SJSA1 (cell line): ENCODE measurements at places on chromosomes 7 and 10. TPM values are rescaled to one million over a fixed set of nuclear protein-coding genes. Genes with fewer than 3 reads are reported as not detected.

DNA sequence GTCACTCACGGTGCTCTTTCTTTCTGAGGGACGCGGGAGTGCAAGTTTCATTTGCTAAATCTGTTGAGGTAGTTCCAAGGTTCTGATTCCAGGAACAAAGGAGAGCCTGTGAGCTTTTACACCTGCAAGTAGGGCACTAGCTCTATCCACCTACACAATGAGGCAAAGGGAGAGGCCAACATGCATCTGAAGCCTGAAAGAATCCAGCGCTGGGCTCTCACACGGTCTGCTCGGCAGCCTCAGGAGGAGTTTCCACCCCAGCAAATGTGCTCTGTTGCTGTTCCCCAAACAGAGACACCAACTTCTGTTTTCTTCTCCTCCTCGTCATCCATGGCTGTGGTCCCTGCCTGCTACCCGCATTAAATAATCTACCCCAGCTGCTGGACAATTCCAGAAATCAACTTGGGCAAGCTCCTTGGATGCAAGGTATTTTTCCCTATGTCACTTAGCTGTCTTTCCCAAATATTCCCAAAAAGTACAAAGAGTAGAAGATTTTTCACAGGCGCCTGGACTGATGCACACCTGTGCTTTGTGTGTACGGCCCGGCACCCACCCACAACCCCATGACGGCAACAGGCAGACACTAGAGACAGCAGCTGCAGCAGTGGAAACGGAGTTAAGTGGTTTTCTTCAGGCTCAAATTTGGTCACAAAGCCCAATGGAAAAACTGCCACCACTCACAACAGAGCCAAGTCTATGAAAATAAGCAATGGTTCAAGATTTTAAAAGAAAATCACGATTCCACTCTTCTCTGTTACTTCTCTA, 176.8 kb downstream of the ZMYND11 start:
- H3K27ac ChIP-seq = no peak overlapping the region
- no peak overlapping the region for H3K4me3 ChIP-seq
- H3K36me3 ChIP-seq = peaks cover 45% of the 10 kb centered on the region

DNA sequence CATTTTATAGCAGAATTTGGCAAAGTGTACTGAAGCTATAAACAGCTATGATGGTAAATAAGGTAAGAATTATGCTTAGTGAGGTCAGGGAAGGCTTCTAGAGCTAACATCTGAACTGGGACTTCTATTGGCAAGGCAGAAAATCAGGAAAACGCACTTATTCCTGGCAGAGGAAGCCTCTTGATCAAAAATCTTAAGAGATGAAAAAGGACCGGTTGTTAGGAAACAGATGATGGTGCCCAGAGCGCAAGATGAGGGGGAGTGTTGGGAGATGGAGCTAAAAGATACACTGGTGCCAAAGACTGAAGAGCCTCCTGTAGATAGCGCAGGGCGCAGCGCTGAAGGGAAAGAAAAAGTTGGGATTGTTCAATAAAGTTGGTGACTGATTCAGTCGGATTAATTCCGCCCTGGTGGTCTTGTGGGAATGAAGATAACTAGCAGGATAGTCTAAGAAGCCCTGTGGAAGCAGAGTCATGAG, 550 bp upstream of the CALU start:
- peaks cover 41% of the 10 kb centered on the region for H3K36me3 ChIP-seq
- H3K4me1 ChIP-seq = peaks cover 48% of the 10 kb centered on the region
- H3K4me3 ChIP-seq = peak overlapping the region; percentile 78
- H3K27ac ChIP-seq = peak overlapping the region; percentile 91
- DNase-seq = no peak

GRCh38 chr7:80726666-80727065, 88.2 kb downstream of the CD36 start:
- H3K27me3 ChIP-seq = no peaks in the 10 kb centered on the region
- H3K27ac ChIP-seq = no peak overlapping the region
- no peaks in the 10 kb centered on the region for H3K36me3 ChIP-seq
- no peak overlapping the region for H3K4me3 ChIP-seq

DNA sequence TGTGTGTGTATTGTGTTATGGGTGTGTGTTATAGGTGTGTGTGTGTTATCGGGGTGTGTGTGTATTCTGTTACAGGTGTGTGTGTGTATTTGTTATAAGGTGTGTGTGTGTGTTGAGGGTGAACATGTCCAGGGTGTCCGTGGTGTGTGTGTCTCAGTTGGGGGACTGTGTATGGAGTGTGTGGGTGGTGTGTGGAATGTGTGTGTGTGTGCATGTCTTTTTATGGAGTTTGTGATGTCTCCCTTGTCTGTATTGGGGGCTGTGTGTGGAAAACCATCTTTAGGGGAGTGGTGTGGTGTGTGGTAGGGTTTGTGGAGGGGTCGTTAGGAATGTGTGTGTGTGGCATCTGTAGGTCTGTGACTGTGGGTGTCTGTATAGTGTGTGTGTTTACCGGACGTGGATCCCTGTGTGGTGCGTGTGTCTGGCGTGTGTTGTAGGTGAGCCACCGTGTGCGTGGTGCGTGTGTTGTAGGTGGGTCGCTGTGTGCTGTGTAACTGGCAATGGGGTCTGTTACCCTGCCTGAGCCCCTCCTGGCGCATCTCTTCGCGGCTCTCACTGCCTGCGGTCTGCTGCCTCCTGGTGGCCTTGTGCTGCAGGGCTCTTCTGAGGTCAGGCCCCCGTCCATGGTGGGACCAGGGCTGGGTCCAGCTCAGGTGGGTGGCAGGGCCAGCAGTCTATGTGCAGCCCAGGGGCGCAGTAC, 61.7 kb downstream of the PALD1 start:
- no peaks in the 10 kb centered on the region for H3K4me1 ChIP-seq
- no peaks in the 10 kb centered on the region for H3K36me3 ChIP-seq
- no peak overlapping the region for H3K27ac ChIP-seq
- peaks cover 5% of the 10 kb centered on the region; the same call in 1 of the 2 replicates for H3K27me3 ChIP-seq

DNA sequence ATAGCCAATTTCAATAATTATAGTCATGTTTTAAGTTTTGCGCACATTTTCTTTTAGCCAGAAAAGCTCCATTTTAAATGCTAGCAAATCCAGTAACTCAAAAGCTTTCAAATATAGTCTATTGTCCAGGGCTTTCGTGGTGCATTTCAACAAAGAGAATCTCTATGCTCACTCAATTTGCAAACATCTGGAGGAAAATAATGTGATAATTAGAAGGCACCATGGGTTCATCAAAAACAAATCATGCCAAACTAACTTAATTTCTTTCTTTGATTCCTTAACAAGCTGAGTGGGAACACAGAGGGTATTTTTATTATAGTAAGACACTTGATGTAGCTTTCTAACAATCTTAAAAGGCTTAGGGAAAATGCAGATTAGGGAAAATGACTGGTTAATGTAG, 179.8 kb downstream of the NXPH1 start:
- DNase-seq = no peak
- no peaks in the 10 kb centered on the region for H3K4me1 ChIP-seq
- no peak overlapping the region for H3K27ac ChIP-seq
- H3K27me3 ChIP-seq = no peaks in the 10 kb centered on the region
- H3K36me3 ChIP-seq = no peaks in the 10 kb centered on the region

DNA sequence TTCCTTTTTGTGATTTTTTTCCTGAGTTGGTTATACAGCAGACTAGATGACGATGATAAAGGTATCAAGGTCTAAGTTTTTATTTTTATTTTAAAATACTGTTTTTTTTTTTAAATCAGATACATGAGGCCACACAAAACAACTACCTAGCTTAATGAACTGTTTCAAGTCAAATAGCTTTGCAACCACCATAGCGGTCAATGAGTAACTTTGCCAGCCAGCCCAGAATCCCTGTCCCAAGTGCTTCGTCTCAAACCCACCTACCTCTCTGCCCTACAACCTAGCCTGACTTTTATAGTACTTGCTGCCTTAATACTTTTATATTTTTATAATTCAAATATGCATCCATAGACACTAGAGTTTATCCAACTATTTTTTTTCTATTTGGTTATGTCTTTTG, 676.5 kb downstream of the NRG3 start:
- H3K27me3 ChIP-seq = no peaks in the 10 kb centered on the region
- no peak overlapping the region for H3K4me3 ChIP-seq
- H3K36me3 ChIP-seq = no peaks in the 10 kb centered on the region
- no peaks in the 10 kb centered on the region for H3K4me1 ChIP-seq
- no peak for DNase-seq
- H3K27ac ChIP-seq = no peak overlapping the region

DNA sequence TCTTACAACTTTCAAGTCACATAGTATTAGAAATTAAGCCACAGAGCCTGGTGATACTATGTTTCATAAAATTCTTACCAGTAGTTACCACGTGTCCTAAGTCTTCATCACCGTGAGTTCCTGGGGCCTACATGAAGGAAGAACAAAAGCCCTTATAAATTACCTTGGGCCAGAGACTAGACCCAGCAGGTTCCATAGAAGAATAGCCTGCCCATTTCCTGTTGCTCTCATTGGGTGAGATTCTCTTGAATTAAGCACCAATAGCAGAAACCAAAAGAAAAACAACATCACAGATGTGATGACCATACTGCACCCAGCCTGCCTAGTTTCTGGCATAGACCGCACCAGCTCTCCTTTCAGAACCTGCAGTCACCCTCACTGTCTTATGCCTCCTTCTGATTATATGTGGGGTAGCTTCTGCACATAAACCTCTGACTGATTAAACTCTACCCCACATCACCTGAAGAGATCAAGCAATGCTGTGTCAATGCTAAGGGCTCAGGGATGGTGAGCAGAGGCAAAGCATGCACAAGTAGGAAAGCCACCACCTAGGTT, 18.0 kb upstream of the SEM1 start:
- H3K36me3 ChIP-seq = no peaks in the 10 kb centered on the region
- no peak for DNase-seq
- no peak overlapping the region for H3K27ac ChIP-seq
- H3K27me3 ChIP-seq = no peaks in the 10 kb centered on the region

DNA sequence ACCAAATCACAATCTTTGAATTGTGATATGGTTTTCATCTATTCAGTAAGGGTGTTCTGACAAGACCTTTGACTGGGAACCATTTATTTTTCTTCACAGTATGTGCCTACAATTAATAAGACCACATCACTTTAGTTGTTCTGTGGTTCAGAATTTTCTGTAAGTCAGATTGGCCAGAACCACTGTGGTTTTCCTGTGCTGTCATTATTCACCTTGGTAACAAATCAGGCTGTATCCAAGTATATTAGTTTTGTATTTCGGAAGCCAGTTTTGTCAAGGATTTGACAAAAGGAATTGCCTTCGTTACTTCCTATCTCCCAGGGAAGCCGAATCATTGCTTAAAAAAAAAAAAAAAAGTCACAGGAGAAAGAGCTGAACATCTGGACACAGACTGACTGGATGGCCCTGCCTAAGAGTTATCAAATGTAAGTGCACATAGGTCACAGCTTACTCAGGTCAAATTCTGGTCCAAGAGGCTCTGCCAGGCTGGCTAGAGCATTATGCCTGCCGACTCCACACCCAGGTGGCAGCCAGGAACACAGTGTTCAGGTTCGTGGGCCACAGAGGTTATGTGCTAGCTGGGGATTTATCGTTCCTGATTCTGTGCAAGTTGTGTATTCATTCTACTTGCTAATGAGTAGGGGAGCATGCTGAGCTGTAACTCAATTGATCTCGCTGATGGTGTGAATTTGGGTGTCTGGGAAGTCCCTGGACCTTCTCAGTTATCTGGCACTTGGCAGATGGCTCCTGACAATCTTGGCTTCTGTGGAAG, 175.3 kb downstream of the JAZF1 start:
- no peak overlapping the region for H3K4me3 ChIP-seq
- H3K27me3 ChIP-seq = no peaks in the 10 kb centered on the region
- no peaks in the 10 kb centered on the region for H3K4me1 ChIP-seq
- DNase-seq = no peak
- H3K36me3 ChIP-seq = no peaks in the 10 kb centered on the region

GRCh38 chr10:127391875-127392274, 157.2 kb upstream of the NPS start:
- no peak for DNase-seq
- H3K36me3 ChIP-seq = peaks cover 15% of the 10 kb centered on the region
- H3K27me3 ChIP-seq = no peaks in the 10 kb centered on the region
- no peak overlapping the region for H3K4me3 ChIP-seq
- no peaks in the 10 kb centered on the region for H3K4me1 ChIP-seq

DNA sequence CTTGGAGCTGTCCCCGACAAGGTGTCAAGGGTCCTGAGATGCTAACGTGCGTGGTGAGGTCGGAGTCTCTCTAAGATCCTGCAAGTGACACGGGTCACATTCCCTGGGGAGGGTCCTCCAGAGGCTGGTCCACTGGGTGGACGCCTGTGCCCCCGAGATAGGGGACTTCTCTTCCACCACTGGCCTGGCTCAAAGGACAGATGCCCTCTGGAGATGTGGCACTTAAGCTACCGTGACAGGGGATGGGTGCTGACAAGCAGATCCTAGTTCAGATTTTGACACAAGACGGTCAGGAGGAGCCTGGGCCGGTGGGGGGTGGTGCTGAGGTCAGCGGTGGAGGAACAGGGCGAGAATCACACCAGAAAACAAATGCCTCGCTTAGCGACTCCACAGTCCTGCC, 178.0 kb downstream of the ADARB2 start:
- DNase-seq = no peak
- H3K27me3 ChIP-seq = peaks cover 24% of the 10 kb centered on the region
- H3K36me3 ChIP-seq = no peaks in the 10 kb centered on the region
- H3K27ac ChIP-seq = no peak overlapping the region
- no peaks in the 10 kb centered on the region for H3K4me1 ChIP-seq
- H3K4me3 ChIP-seq = no peak overlapping the region

DNA sequence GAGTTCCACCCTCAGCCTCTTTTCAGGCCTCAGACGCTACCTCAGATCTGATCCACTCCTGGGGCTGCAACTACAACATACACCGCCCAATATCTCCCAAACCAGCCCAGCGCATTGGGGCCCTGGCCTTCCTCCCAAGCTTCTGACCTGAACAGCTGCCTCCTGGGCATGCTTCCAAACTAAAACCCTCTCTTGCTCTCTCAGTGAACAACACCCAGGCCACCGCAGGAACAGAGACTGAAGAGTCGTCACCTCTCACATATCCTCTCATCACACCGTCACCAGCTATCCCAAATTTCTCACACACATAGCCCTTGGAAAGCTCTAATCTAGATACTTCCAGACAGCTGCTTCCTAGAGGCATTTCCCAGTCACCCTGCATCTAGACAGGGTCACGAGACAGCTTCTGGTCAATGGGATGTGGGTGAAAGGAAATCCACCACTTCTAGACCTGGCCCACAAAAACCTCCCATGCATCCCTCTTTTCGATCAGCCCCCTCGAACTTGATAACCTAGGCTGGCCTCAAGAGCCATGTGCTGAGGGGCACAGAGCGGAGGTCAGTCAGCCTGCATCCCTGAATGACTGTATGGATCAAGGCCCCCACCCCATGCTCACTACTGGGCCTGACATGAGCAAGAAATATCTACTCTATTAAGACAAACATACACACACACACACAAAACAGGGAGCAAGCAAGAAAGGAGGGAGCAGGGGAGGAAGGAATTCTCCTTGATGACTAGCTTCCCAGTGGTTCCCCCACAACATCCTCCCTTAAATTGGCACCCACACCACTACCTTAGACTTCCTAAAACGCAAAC, 1.8 kb downstream of the PARP12 start:
- peaks cover 11% of the 10 kb centered on the region for H3K36me3 ChIP-seq
- peaks cover 25% of the 10 kb centered on the region for H3K4me1 ChIP-seq
- no peaks in the 10 kb centered on the region for H3K27me3 ChIP-seq
- no peak overlapping the region for H3K4me3 ChIP-seq
- DNase-seq = no peak

GRCh38 chr10:810351-810846, 120.9 kb upstream of the DIP2C start:
- peak; percentile 45 for DNase-seq
- peaks cover 96% of the 10 kb centered on the region for H3K36me3 ChIP-seq
- no peak overlapping the region for H3K4me3 ChIP-seq
- H3K27ac ChIP-seq = no peak overlapping the region
- no peaks in the 10 kb centered on the region for H3K27me3 ChIP-seq
- H3K4me1 ChIP-seq = peaks cover 2% of the 10 kb centered on the region

GRCh38 chr10:91613411-91614187, 19.3 kb downstream of the PPP1R3C start:
- no peaks in the 10 kb centered on the region for H3K36me3 ChIP-seq
- H3K4me1 ChIP-seq = peaks cover 60% of the 10 kb centered on the region

Gene UBTD1
- 14.8 and 15.8 TPM in 2 replicates for total RNA-seq

Gene GARIN1A
- total RNA-seq = 0.68 TPM in 1 of 2 replicates, not detected in the other

Gene FAM237B
- not detected in 2 replicates for total RNA-seq

Gene OR2A12
- not detected in 2 replicates for total RNA-seq

Gene ENTPD1
- not detected in 2 replicates for total RNA-seq
